ENCODE measurements at places on chromosomes 3 and 15. TPM values are rescaled to one million over a fixed set of nuclear protein-coding genes. Genes with fewer than 3 reads are reported as not detected.

PTPRG gene
- total RNA-seq, result 18.6 TPM

PLCB2 gene
- total RNA-seq, result 1.5 TPM

DZIP1L gene
- 7.6 TPM for total RNA-seq

STAB1 gene
- not detected for total RNA-seq

GOLGA6D gene
- not detected for total RNA-seq

RARRES1 gene
- total RNA-seq, result not detected

POPDC2 gene
- total RNA-seq, result 0.39 TPM

GOLGA6L26 gene
- not detected for total RNA-seq

ACAP2 gene
- total RNA-seq, result 27.9 TPM

PXYLP1 gene
- total RNA-seq, result 3.9 TPM

GOLGA8S gene
- 0.04 TPM for total RNA-seq

MAPK6 gene
- 78.2 TPM for total RNA-seq

VPS39 gene
- 26.5 TPM for total RNA-seq

LNP1 gene
- 1.0 TPM for total RNA-seq

BUB1B gene
- total RNA-seq, result 45.9 TPM

FAIM gene
- 8.7 TPM for total RNA-seq

CCR8 gene
- total RNA-seq, result not detected

IGSF11 gene
- total RNA-seq, result not detected

GP5 gene
- not detected for total RNA-seq

GOLGA8K gene
- total RNA-seq, result 0.14 TPM

MUC20 gene
- 0.28 TPM for total RNA-seq

OXSR1 gene
- total RNA-seq, result 64.7 TPM

ELP6 gene
- total RNA-seq, result 39.8 TPM

SLC22A13 gene
- total RNA-seq, result 0.21 TPM

LRRC31 gene
- not detected for total RNA-seq

NOX5 gene
- 0.14 TPM for total RNA-seq

NEK11 gene
- 4.2 TPM for total RNA-seq

CYP8B1 gene
- total RNA-seq, result not detected

THRB gene
- 3.1 TPM for total RNA-seq

COPS2 gene
- 68.3 TPM for total RNA-seq

P2RY12 gene
- total RNA-seq, result not detected

Measured in foreskin keratinocyte (primary cell).